Left kidney (tissue), 8 donors: ENCODE measurements at places on chromosomes 1 and 21. TPM values are rescaled to one million over a fixed set of nuclear protein-coding genes. Genes with fewer than 3 reads are reported as not detected.
A peak's percentile ranks its signal among the peaks of the same experiment; 100 is the strongest.

DNA sequence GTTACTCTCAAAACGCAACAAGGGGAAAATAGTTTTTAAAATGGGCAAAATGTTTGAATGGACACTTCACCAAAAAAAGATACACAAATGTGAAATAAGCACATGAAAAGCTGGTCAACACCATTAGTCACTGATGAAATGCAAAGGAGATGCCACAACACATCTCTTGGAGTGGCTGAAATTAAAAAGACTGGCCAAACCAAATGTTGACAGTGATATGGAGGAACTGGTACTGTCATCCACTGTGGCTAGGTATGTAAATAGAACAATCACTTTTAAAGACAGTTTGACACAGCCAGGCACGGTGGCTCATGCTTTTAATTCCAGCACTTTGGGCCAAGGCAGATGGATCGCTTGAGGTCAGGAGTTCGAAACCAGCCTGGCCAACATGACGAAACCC is 91.1 kb downstream of the POFUT2 start:
- no peak for DNase-seq

- peak; percentile 79 for DNase-seq
Measured at GRCh38 chr1:27031235-27032118, 18.8 kb upstream of the TENT5B start.

DNA sequence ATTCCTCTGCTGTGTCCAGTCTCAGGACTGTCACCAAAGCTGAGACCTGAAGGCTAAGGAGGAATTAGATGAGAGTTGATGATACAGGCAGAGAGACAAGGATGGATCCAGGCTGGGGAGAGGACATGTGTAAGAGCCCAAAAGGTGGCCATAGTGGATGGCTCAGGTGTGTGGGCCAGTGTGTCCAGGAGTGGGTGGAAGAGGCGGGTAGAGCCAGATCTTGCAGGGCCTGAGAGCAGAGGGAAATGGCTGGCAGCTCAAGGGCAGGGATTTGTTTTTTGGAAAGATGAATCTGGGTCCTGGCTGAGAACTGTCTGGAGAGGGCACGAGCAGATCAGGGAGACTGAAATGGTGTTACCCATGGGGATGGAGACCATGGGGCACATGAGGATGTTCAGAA is 38.1 kb downstream of the AZIN2 start:
- DNase-seq: no peak

DNA sequence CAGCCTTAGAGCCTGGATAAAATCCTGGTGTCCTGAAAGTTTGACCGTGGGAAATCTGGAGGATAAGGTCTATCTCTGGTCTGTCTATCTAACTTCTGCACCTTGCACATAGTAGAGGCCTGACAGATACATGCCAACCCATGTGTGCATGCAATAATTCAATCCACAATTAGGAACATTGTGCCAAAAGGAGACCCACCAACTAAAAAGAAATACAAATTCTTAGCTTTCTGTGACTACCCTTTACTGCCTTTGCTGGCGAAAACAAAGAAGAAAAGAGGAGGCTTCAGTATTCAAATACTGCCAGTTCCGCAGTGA is 381 bp upstream of the KLHL20 start:
- no peak for DNase-seq

GRCh38 chr1:208154040-208154439 is 90.1 kb downstream of the PLXNA2 start:
- no peak for DNase-seq

DNA sequence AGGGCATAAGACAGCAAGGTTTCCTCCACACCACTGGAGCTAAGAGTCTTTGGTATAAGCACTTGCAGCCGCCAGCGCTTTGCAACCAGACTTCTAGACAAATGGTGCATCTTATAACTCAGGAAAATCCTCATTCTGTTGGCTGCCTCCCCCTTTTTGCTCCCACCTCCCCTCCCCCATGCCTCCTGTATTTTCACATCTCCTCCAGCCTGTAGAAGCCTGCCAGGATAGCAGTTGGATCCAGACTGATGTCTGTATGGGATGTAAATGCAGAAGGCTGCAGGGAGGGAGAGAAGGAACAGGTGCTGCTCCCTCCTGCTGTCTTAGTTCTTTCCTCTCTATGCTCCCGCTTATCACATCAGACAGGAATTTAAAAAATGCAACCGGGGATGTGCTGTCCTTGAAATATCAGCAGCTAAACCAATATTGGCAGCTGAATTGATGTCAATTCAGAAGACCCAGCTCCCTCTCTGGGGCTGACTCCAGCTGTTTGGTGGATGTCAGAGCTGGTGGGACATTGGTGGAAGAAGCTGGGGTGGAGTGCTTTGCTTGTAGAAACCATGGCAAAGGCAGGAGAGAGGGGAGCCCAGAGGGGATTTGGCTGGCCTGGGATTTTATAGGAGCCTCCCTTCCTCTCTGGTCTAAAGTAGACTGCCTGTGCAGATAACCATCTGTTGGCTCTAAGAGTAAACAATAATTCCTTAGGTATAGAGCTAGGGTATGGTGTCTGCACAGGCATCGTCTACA is 53.5 kb downstream of the NFASC start:
- DNase-seq: no peak

DNA sequence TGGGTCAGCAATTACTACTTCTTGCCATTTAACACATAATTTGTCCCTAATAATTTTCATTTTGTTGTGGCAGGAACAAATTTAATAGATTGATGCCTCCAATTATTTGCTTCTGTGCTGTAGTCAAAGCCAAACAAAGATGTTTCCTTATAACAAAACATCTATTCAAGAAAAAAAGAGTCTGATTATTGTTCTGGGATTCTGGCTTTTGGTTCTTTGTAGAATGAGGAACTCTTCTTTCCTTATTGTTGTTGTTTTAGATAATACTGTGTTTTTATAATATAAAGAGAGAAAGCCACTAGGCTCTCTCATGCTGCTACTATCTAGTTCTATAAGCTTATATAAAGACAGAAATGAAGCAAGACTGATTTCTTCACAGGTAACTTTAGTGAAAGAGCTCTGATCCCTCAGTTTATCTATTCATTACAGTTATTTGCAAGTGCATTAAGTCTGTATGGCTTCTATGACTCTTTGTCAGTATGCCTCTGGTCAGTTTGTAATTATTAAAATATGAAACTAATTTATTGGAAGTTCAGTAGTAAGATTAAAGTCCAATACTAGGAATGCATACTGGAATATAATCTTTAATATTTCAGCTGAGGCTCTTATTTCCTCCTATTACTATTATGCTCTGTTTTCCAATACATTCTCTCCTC is 37.4 kb downstream of the PRKACB start:
- no peak for DNase-seq

DNA sequence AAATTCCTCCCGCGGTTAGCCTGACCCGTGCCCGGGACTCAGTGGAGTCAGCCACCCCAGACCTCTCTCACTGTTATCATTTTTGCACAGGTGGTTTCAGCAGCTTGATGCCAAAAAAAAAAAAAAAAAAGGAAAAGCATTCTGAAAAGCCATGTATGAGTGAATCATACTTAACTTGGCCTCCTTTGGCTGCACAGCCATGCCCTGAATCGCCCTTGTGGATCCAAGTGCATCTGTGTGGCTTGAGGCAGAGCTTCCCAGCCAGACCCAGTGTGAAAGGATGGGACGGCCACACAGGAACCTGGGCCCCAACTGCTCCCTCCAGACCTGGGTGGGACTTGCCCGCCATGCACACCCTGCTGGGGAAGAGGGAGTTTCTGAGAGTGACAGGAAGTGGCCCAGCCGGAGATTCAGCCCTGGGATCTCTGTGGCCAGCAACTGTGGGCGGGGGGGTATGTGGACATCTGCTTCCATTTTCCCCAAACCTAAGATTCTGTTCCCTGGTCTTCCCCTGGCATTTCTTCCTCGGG is 8.6 kb downstream of the YBEY start:
- no peak for DNase-seq

Gene NGF
- 1.8 TPM for polyA plus RNA-seq

Gene C1QC
- polyA plus RNA-seq: 8.8 TPM
